Choroid plexus epithelial cell (primary cell): ENCODE measurements at places on chromosomes 7 and 10.

- DNase-seq: no peak
These were observed 315.3 kb downstream of the SDK1 start for GRCh38 chr7:3616306-3616705.

DNA sequence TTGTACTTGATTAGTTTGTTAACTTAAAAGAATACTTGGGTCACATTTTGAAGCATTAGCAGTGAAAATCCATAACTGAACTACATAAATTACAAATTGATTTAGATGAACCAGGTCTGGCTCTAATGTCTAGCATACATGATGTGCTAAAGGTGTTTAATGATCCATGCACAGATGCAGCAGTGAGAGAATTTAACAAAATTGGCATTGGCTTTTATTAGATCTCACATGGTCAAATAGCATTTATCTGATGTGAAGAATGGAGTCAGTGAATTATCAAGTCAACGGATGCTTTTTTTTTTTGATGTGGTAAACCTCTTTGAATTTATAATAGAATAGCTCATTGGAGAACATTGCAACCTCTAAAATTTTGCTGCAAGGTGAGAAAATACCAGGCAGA, 293.0 kb upstream of the POT1 start:
- no peak for DNase-seq

DNA sequence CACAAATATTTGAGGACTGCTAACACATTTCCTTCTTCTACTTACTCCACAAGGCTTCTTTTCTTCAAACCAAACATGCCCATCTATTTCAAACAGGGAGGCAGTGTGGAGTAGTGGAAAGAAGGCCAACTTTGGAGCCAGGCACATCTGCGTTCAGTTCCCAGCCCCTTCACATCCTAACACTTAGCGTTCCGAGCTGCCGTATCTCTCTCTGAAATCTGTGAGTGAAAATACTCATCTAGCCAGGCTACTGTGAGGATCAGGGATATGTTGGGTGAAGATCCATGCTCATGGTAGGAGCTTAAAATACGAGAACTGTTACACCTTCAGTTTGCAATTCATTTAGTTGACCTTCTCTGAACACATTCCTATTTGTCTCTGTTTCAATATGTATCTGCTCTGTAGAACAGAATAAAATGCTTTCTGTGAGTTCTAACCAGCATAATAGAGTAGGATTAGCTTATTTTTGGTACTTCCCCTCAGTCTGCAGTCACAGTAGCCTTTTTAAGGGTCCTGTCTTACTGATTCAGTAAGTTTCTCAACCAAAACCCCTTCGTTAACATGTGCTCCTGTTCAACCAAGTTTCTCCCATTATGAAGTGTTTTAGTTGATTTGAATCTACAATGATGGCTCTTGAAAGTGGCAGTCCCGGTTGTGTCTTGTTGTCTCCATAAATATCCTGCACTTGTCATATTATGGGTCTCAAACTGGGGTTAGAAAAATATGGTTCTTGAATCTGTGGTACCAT, 3.3 kb upstream of the MEST start:
- no peak for DNase-seq

DNA sequence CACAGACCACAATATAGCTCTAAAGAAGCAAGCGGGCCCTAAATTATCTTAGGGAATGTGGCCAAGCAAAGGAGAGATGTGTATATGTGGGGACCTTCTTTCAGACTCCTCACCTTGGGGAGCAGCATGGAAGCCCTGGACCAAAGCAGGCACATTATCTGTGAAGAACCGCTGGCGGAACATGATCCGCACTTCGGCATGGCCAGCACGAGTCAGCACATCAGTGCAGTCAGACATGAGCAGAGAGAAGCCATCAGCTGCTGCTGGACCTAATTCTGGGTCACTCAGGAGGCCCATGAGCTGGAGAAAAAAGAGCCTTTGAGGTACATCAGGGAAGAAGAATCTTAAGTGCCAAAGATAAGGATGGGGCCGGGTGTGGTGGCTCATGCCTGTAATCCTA, 14.0 kb downstream of the ZDHHC16 start:
- DNase-seq: no peak

DNA sequence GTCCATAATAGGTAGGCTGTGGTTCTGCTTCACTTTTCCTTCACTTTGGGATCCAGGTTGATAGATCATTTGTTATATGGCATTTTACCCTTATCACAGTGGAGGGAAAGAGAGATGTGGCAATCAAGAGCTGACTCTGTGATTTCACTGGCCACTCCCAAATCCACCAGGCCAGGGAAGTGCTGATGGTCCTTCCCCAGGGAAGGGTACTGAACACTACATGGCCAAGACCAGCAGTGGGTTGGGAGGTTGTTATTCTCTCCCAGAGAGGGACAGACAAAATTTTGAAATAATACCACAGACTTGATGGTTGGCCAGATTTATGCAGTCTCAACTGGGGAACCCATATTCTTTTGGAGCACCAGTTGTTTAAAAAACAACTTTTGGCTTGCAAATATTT, 102.5 kb downstream of the SND1 start:
- DNase-seq: no peak

- no peak for DNase-seq
These were observed 195.8 kb downstream of the RPS24 start for GRCh38 chr10:78229489-78229888.

DNA sequence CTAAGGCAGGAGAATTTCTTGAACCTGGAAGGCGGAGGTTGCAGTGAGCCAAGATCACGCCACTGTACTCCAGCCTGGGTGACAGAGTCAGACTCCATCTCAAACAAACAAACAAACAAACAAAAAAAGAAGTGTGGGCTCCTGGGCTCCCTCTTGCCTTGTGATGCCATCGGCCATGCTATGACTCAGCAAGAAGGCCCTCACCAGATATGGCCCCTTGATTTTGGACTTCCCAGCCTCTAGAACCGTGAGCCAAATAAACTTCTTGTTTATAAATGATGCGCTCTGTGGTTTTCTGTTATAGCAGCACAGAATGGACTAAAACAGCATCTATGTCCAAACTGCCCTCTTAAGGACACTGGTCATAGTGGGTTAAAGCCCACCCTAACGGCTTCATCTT, 29.9 kb upstream of the RHEB start:
- no peak for DNase-seq

GRCh38 chr10:37868796-37869195, 11.4 kb upstream of the ZNF248 start:
- no peak for DNase-seq

- peak; percentile 73 for DNase-seq
These were observed 26.1 kb upstream of the CCNJ start for GRCh38 chr10:96017191-96017687.

DNA sequence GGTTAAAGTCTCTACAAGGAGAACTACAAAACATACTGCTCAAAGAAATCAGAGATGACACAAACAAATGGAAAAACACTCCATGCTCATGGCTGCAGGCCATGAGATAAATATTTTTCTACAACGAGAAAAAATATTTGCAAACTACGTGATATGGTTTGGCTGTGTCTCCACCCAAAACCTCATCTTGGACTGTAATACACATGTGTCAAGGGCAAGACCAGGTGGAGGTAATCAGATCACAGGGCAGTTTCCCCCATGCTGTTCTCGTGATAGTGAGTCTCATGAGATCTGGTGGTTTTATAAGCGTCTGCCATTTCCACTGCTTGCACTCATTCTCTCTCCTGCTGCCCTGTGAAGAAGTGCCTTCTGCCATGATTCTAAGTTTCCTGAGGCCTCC, 57.8 kb downstream of the COA1 start:
- no peak for DNase-seq

DNA sequence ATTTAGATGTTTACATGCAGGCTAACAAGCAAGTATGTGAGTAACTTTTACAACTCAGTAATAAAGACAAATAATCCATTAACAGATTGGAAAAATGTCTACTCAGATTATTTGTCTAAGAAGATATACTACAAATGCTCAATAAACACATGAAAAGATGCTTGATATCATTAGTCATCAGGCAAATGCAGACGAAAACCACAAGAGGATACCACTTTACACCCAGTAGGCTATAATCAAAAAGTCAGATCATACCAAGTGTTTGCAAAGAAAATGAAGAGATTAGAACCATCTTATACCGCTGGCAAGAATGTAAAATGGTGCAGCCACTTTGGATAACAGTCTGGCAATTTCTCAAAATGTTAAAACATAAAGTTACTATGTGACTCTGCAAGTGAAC, 84.1 kb downstream of the MALSU1 start:
- DNase-seq: peak; percentile 69

DNA sequence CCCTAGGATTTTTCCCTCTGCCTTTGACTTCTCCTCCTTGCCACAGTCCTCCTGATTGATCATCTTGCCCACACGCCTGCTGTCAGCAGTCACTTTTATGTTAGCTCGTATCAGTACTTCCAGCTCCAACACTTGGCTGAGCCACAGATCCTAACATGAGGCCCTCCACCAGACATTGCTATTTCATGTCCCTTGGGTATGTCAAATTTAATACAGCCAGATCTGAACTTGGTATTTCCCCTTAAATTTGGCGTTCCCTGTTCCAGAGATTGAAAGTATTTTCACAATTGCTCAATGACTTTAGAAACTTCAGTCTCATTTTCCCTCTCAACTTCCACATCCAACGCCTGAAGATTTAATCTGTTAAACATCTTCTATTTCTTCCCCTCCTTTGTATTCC, 140.4 kb downstream of the RNLS start:
- no peak for DNase-seq

GRCh38 chr10:23314835-23315239, 29.8 kb downstream of the C10orf67 start:
- DNase-seq: peak; percentile 93

GRCh38 chr7:112556633-112557032, 75.8 kb downstream of the LSMEM1 start:
- DNase-seq: no peak

GRCh38 chr10:17257466-17258321, 29.7 kb downstream of the VIM start:
- peak; percentile 90 for DNase-seq

DNA sequence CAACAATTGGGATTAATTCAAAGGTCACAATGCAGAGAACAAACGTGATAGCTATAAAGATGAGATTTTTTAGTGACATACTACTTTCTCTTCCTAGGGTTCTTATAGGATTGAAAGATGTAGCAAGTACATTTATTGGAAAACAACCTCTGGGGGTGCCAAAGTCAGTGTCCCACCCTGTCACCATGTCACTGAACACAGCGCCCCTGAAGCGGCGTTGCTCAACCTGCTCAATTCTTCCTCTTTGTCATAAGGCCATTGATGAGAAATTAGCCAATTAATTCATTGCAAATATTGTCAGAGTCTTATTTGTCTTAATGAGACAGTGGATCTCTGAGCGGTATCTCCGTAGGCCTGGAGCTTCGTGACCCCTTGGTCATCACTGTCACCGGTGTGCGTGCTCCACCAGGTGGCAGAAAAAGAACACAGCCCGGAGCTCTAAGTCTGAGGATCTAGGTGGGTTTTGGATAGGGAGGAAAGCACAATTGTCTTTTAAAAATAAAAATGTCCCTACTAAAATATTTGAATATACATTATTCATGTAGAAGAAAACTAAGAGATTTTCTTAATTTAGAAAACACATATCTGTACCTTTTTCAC, 362.6 kb downstream of the PAXIP1 start:
- no peak for DNase-seq

- peak; percentile 15 for DNase-seq
These were observed 31.4 kb upstream of the FRMD4A start for GRCh38 chr10:14362104-14362503.

- no peak for DNase-seq
These were observed 105.6 kb upstream of the GPR26 start for GRCh38 chr10:123560301-123561140.
